ENCODE measurements at places on chromosomes 5 and 9. TPM values are rescaled to one million over a fixed set of nuclear protein-coding genes. Genes with fewer than 3 reads are reported as not detected.
A peak's percentile ranks its signal among the peaks of the same experiment; 100 is the strongest.

DNA sequence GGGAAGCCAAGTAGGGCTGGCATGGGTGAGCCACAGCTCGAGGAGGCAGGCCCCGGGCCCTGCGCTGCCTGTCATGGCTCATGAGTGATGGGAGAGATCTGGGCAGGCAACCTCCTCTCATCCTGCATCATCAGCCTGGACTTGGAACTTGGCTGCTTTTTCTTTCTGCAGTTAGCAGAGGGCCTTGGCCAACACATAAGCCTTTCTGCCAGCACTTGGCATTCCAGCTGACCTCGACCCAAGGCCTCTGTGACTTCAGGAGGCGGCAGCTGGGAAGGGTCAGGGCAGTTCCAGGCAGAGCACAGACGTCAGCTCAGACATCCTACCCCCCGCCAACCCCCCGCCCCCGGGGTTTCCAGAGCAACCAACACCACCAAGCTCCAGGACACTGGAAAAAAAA lies 7.6 kb downstream of the S1PR3 start:
- no peak for DNase-seq

DNA sequence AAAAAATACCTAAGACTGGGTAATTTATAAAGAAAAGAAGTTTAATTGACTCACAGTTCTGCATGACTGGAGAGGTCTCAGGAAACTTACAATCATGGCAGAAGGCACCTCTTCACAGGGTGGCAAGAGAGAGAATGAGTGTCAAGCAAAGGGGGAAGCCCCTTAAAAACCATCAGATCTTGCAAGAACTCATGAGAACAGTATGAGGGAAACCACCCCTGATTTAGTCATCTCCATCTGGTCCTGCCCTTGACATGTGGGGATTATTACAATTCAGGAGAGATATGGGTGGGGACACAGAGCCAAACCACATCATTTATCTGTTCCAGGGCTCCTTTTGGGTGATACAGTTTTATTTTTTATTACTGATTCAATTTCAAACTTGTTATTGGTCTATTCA lies 23.2 kb upstream of the ADAMTS16 start:
- no peak for DNase-seq

DNA sequence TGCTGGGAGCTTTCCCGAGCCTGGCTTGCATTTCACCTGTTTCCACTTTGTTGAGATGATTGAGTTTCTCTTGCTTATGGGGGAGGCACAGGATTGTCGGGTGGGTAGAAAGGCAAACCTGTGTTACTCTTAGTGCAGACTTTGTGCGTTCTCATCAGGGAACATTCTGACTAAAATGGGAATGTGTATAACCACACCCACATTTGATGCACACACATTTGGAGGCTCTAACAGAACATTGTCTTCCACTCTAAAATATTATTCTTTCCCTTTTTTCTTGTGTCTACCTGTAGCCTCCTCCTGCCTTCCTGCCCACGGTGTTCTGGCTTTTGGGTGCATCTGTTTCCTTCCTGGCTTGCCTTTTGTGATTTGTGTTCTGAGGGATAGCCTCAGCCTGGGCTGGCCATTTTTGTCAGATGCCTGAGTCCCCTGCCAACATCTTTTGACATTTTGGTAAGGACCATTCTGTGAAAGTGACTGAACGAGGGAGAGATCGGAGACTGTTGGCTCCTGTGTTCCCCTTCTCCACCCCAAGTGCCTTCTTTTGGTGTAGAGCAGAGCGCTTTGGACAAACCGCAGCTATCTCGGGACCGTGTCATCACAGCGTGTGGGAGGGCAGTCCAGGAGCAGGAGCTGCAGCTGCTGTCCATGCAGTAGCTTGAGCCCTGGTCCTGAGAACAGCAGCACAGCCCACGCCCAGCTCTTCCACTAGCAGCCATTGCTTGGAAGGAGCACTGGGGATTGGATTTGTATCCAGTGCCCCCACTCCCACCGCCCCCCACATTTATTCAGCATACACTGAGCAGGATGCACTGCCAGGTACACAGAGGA lies 101.4 kb downstream of the ARHGAP26 start:
- no peak for DNase-seq

DNA sequence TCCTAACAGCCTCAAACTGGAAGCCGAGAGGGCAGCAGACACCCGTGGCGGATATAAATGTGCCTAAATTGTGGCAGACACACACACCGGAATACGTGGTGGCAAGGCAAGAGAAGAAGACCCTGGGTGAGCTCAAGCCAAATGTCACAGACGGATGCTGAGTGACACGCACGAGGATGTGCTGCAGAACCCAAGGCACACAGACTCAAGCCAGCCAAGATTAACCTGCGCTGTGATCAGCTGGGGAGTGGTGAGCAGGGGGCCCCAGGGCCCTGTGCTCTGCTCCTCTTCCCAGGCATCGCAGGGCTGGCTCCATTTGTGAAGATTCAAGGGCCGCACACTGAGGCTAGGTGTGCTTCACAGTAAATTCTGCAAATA lies 16.4 kb downstream of the SEMA4D start:
- peak; percentile 47 for DNase-seq

Gene IL17B
- total RNA-seq = not detected

Data from CD8-positive, alpha-beta memory T cell (primary cell).